ENCODE measurements at places on chromosomes 11 and 22. TPM values are rescaled to one million over a fixed set of nuclear protein-coding genes. Genes with fewer than 3 reads are reported as not detected.

PITPNM1 gene
- polyA plus RNA-seq: 49.4 TPM

OR8D1 gene
- not detected for polyA plus RNA-seq

TMEM86A gene
- 9.2 TPM for polyA plus RNA-seq

TNNT3 gene
- 9.7 TPM for polyA plus RNA-seq

RASD2 gene
- polyA plus RNA-seq: 2.2 TPM

GAL3ST1 gene
- 32.0 TPM for polyA plus RNA-seq

BARX2 gene
- polyA plus RNA-seq: 0.62 TPM

SBF2 gene
- 52.3 TPM for polyA plus RNA-seq

FAM111B gene
- 17.3 TPM for polyA plus RNA-seq

OR10G8 gene
- not detected for polyA plus RNA-seq

JRKL gene
- 22.4 TPM for polyA plus RNA-seq
